Thoracic aorta (tissue), 2 donors: ENCODE measurements at places on chromosomes 6 and 20.

GRCh38 chr6:128410584-128410983 lies 109.8 kb downstream of the PTPRK start:
- no peak for DNase-seq

DNA sequence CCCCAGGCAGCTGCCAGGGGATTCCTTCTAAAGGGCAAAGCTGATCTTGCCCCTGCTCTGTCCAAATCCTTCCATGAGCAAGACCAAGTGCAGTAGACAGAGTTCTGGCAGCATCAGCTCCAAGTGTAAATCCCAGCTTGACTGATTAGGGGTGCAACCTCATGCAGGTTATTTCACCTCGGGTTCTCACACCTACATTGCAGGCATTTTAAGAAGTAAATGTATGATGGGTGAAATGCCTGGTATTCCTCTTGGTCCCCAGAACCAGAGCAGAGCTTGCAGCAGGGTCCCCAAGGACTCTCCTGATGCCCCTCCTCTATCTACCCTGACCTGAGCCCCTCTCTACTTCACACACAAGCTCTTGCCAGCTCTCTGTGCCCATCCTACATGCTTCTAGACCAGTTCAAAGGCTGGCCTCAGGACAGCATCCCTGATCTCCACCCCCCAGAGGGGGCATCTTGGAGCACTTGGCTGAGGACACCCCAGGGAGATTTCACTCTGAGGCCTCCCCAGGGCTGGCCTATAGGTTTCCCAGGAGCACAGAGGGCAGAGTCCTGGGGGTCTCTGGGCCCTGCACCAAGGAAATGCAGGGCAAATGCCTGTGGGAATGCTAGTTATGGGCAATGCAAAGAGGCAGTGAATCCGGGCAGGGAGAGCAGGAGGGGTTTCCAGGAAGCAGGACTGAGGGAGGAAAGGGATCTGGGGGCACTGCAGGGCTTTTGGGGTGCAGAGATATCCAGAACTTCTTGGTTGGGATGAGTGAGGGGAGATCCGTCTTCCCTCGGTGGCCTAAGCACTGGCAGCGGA lies 1.0 kb downstream of the LZTS3 start:
- DNase-seq, result no peak

GRCh38 chr20:60011512-60012507 lies 53.6 kb downstream of the CDH26 start:
- no peak for DNase-seq

GRCh38 chr6:36110863-36111262 lies 19.4 kb upstream of the MAPK13 start:
- no peak for DNase-seq

DNA sequence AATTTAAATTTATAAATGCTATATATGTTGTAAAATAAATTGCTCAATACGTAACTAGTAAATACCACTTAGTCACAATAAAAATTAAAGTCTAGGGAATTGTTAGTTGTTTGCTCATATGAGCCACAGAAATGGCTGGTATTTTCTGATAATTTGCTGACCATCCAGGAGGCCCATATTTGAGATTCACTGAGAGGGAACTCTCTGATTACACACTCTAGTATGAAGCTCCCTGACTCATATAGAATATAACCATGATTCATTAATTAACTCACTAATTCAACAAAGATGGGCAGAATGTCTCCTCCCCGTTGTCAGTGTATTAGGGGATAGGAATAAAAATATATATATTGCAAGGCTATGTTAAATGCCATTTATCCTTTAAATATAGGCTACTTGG lies 46.6 kb upstream of the TMEM30A start:
- no peak for DNase-seq

DNA sequence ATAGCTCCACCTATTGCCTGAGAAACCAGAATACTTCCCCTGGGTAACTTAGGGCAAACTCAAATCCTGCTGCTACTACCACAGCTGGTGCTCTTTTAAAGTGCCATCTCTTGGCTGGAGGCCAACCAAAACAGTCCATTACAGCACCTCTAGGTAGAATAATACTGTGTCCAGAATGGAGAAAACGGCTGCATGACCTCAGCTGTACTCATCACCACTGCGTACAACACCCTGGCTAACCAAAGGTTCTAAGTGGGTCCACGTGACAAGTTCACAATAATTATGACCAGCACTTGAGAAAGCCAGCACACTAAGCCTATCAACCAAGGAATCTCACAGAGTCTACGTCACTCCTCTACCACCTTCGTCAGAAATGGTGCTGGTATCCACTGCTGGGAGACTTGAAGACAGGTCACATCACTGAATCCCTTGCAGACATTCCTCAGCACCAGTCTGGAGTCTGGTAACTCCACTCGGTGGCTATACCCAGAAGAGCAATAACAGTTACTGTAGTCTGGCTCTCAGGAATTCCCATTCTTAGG lies 40.9 kb upstream of the PKIB start:
- no peak for DNase-seq

- DNase-seq, result no peak
Observed at GRCh38 chr6:95230071-95230740, 347.1 kb upstream of the MANEA start.

- DNase-seq, result no peak
Observed at GRCh38 chr6:133358574-133359150, 117.5 kb downstream of the EYA4 start.

GRCh38 chr20:38842558-38842981 lies 37.1 kb downstream of the PPP1R16B start:
- DNase-seq, result no peak

DNA sequence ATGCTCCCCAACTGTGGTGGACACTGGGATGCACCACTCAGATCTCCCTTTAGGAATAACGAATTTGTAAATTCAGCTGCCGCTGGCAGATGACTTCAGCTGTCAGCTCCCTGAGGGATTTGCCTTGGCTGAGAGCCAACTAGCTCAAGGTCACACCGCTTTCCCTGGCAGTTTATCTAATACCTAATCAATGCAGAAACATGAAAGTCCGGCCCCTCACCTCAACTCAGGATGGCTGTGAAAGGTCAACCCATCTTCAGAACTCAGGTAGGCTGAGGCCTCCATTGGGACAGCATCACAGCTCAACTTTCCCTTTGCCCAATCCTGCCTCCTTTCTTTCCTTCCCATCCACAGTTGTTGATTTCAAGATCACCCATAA lies 22.8 kb upstream of the SCGN start:
- no peak for DNase-seq
